ENCODE measurements at places on chromosomes 2 and 18. TPM values are rescaled to one million over a fixed set of nuclear protein-coding genes. Genes with fewer than 3 reads are reported as not detected.
A peak's percentile ranks its signal among the peaks of the same experiment; 100 is the strongest.

DNA sequence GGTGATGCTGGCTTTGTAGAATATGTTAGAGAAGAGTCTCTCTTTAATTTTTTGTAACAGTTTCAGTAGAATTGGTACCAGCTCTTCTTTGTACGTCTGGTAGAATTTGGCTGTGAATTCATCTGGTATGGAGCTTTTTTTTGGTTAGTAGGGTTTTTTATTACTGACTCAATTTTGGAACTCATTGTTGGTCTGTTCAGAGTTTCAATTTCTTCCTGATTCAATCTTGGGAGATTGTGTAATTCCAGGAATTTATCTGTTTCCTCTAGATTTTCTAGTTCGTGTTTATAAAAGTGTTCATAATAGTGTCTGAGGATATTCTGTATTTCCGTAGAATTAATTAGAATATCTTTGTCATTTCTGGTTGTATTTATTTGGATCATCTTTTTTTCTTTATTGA lies 943.5 kb downstream of the TRIB2 start:
- no peaks in the 10 kb centered on the region for H3K4me1 ChIP-seq
- H3K4me3 ChIP-seq = no peak overlapping the region
- H3K27ac ChIP-seq = no peak overlapping the region
- DNase-seq = no peak
- no peaks in the 10 kb centered on the region for H3K36me3 ChIP-seq
- no peaks in the 10 kb centered on the region for H3K27me3 ChIP-seq

GRCh38 chr2:138866797-138867196 lies 86.6 kb upstream of the NXPH2 start:
- H3K27me3 ChIP-seq = no peaks in the 10 kb centered on the region
- DNase-seq = no peak
- H3K4me1 ChIP-seq = no peaks in the 10 kb centered on the region
- H3K4me3 ChIP-seq = no peak overlapping the region
- no peak overlapping the region for H3K27ac ChIP-seq
- H3K36me3 ChIP-seq = no peaks in the 10 kb centered on the region

DNA sequence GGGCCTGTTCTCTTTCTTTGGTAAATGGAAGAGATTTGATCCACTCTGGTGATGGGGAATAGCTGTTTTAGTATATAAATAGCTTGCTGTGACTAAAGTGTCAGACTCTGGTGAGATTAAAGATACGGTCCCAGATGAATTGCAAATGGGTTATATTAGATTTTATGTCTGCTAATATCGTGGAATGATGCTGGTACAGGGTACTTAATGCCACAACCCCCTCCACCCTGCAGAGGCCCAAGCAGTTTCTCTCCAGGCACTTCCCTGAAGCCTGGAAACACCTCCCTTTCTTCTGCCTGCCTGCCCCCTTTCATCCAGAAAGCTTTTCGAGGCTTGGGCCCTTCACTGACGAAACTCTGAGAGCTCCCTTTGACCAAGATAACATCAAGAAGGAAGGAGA lies 21.4 kb upstream of the RFX8 start:
- H3K4me1 ChIP-seq = peaks cover 9% of the 10 kb centered on the region
- H3K27me3 ChIP-seq = no peaks in the 10 kb centered on the region
- H3K4me3 ChIP-seq = no peak overlapping the region
- H3K27ac ChIP-seq = no peak overlapping the region

GRCh38 chr2:23599667-23600066 lies 214.7 kb downstream of the KLHL29 start:
- DNase-seq = no peak
- no peaks in the 10 kb centered on the region for H3K4me1 ChIP-seq
- H3K36me3 ChIP-seq = no peaks in the 10 kb centered on the region
- H3K4me3 ChIP-seq = no peak overlapping the region
- no peak overlapping the region for H3K27ac ChIP-seq

DNA sequence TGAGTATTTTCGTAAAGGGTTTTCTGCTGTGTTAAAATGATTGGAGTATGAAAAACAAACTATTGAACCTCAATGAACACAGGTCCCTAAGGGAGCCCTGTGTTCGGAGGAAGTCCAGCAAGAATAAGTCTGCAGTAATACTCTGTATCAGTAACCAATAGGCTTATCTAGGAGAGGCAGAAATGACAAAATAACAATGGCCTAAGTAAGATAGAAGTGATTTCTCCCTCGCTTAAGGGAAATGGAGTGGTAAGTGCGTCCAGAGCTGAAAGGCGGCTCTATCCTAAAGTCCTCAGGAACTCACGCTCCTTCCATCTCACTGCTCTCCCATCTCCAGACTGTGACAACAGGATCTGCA lies 29.3 kb upstream of the MFSD6 start:
- no peaks in the 10 kb centered on the region for H3K36me3 ChIP-seq
- no peak overlapping the region for H3K27ac ChIP-seq
- peaks cover 5% of the 10 kb centered on the region for H3K4me1 ChIP-seq
- no peak overlapping the region for H3K4me3 ChIP-seq
- no peaks in the 10 kb centered on the region for H3K27me3 ChIP-seq

DNA sequence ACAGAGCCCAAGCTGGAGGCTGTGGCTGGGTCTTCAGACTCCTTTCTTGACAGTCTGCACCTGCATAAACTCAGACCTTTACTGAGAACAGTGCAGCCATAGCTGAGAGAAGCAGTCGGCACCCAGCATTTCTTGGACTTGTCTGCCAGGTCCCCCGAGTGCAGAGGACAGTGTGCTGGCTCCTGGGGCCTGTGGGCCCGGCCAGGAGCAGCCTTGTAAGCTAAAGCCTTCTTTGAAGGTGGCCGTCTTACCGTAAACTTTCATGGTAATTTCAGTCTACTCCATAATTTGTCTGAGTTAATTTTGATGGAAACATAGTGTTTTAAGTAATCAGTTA lies 70.9 kb downstream of the LRRFIP1 start:
- H3K4me3 ChIP-seq = peak overlapping the region; percentile 98
- DNase-seq = no peak
- peak overlapping the region; percentile 93 for H3K27ac ChIP-seq
- H3K36me3 ChIP-seq = peaks cover 42% of the 10 kb centered on the region

DNA sequence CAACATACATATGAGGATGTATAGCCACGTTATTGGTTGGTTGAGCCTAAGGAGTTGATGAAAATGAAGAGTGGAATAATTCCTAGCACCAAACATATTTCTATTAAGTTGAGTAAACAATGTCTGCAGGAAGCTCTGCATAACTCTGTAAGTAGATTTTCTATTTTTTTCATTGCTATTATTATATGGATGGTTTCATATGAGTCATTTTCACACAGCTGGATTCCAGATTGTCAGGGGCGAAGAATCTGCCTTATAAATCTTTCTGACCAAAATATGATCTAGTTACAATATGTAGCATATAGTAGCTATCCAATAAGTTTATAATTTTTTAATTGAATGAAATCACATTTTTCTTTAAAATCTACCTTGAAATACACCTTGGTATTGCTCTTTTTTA lies 468.0 kb upstream of the PKDCC start:
- DNase-seq = no peak
- no peaks in the 10 kb centered on the region for H3K36me3 ChIP-seq

- no peaks in the 10 kb centered on the region for H3K36me3 ChIP-seq
- no peaks in the 10 kb centered on the region for H3K4me1 ChIP-seq
- no peak overlapping the region for H3K27ac ChIP-seq
- no peak for DNase-seq
Observed at GRCh38 chr2:108171657-108172056, 68.1 kb upstream of the SULT1C3 start.

DNA sequence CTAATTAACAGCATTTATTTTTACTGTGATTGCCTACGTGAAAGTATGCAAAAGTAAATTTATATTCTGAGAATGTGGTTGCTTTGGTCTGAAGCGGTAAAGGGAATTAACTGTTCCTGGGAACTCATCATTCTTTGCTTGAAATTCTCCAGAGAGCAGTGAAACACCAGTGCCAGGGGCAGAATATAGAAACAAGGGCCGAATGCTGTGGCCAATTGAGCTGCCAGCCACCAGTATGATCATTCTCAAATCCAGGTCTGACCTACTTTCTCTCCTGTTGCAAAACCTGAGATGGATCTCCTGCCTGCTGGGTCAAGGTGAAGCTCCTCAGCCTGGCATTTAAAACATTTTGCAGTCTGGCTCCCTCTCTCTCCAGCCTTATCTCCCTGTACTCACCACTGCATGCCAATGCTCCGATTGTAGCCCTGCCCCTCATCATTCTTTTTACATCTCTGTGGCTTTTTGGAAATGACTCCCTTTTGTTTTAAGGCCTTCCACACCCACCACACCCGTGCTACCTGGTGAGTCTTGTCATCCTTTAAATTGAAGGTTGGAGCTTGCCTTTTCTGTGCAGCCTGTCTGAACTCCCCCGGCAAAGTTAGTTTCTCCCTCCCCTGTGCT lies 94.5 kb upstream of the TMEM178A start:
- no peaks in the 10 kb centered on the region for H3K27me3 ChIP-seq
- no peak overlapping the region for H3K4me3 ChIP-seq

DNA sequence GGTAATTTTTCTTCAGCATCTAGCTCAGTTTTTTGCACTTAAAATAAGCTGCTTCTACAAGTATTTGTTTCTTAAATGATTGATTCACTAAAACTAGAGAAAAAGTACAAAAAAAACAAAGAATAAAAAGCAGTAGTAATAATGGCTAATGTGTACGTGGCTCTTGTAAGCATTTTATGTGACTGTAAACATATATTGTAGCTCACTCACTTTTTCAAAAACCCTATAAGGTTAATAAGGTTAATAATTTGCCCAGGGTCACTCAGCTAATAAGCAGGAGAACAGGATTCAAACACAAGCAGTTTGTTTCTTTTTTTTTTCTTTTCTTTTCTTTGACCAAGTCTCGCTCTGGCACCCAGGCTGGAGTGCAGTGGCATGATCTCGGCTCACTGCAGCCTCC lies 67.5 kb downstream of the RMDN2 start:
- H3K36me3 ChIP-seq = peaks cover 1% of the 10 kb centered on the region
- H3K27ac ChIP-seq = no peak overlapping the region
- no peaks in the 10 kb centered on the region for H3K4me1 ChIP-seq
- H3K27me3 ChIP-seq = no peaks in the 10 kb centered on the region
- no peak overlapping the region for H3K4me3 ChIP-seq

GRCh38 chr2:126898636-126899035 lies at the start of gene TEX51:
TEX51 (plus strand) TSS chr2:126898890; CDS start chr2:126898919, 29 bp downstream.
- peaks cover under 1% of the 10 kb centered on the region for H3K27me3 ChIP-seq
- no peak within 1 kb of the TSS for H3K4me3 ChIP-seq
- no peak within 1 kb of the TSS for H3K27ac ChIP-seq
- H3K4me1 ChIP-seq = no peaks in the 10 kb centered on the region
- DNase-seq = no peak
- H3K36me3 ChIP-seq = no peaks in the 10 kb centered on the region

- DNase-seq = no peak
- H3K27me3 ChIP-seq = no peaks in the 10 kb centered on the region
- no peaks in the 10 kb centered on the region for H3K4me1 ChIP-seq
Observed at GRCh38 chr2:113284476-113284875, 5.8 kb upstream of the PAX8 start.

- no peaks in the 10 kb centered on the region for H3K27me3 ChIP-seq
- peaks cover 10% of the 10 kb centered on the region for H3K4me1 ChIP-seq
- no peak for DNase-seq
- H3K27ac ChIP-seq = peak overlapping the region; percentile 2
- H3K4me3 ChIP-seq = no peak overlapping the region
Observed at GRCh38 chr2:233209533-233210171, 41.8 kb upstream of the ATG16L1 start.

The ACKR3 gene
- total RNA-seq = 3.4 TPM

The CCBE1 gene
- total RNA-seq = not detected

The C1GALT1C1L gene
- total RNA-seq = not detected

The PROKR1 gene
- not detected for total RNA-seq

The B3GNT7 gene
- total RNA-seq = 0.29 TPM

The OTOS gene
- total RNA-seq = not detected
